Cortex of kidney (tissue), 1 donor: ENCODE measurements at places on chromosomes 7 and 10.

- DNase-seq: no peak
Observed at GRCh38 chr10:248307-248706, 113.1 kb downstream of the ZMYND11 start.

- DNase-seq: no peak
Observed at GRCh38 chr7:157238087-157238486, 98.7 kb upstream of the DNAJB6 start.

GRCh38 chr10:126671402-126671975, 996 bp upstream of the C10orf90 start:
- DNase-seq: no peak

GRCh38 chr7:41104631-41105030, 598.3 kb downstream of the INHBA start:
- DNase-seq: no peak

GRCh38 chr10:126459032-126459831, 71.0 kb upstream of the ADAM12 start:
- no peak for DNase-seq

- DNase-seq: no peak
Observed at GRCh38 chr10:119940487-119940886, 48.0 kb downstream of the SEC23IP start.

- DNase-seq: no peak
Observed at GRCh38 chr7:117827862-117828261, 45.4 kb downstream of the CTTNBP2 start.

DNA sequence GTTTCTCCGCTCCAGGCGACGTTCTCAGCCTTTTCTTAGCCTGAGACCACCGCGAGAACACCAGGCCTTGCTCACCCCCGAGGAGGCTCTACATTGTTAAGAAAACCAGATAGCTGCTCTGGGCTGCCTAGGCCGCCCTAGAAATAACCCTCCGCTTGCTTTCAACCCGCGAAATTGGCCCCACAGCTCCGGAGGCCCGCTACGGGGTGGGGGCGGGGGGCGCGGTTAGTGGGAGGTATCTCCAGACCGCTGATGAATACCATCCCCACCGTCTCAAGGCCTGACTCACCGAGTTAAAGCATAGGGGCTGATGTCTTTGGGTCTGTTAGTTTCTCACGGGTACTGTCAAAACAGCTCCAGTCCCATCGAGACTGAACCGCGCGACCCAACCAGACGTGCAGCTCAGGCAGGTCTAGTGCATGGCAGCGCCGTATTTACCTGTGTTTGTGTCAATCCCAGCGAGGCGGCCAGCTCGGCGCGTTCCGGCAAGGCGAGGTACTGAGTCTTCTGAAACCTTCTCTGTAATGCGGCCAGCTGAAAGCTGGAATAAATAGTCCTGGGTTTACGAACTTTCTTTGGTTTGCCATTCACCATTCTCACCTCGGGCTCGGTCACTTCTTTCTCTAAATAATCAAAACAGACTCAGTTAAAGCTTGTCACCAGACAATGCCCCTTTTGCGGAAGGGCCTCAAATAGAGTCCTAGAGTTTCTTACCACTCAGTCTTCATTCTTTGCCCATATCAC, 2.7 kb downstream of the DLX5 start:
- no peak for DNase-seq

GRCh38 chr7:23467806-23468525, 2.3 kb downstream of the IGF2BP3 start:
- DNase-seq: no peak

DNA sequence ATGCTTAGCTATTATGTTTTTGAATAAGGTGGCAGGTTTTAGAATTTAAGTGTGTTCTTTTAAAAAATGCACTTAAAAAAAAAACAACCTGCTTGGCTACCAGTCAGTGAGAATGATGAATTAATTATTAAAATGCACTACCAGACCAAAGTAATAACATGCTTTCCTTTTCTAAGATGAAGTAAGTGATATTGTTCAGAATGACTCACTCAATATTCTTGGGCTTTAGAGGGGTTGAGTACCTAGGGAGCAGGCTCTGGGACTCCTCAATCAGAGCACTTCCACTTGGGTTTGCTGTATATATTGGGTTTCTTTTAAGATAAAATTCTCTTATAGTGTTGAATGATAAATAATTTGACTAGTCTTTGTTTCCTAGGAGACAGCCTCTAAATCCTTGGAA, 8.6 kb downstream of the STAM start:
- no peak for DNase-seq

DNA sequence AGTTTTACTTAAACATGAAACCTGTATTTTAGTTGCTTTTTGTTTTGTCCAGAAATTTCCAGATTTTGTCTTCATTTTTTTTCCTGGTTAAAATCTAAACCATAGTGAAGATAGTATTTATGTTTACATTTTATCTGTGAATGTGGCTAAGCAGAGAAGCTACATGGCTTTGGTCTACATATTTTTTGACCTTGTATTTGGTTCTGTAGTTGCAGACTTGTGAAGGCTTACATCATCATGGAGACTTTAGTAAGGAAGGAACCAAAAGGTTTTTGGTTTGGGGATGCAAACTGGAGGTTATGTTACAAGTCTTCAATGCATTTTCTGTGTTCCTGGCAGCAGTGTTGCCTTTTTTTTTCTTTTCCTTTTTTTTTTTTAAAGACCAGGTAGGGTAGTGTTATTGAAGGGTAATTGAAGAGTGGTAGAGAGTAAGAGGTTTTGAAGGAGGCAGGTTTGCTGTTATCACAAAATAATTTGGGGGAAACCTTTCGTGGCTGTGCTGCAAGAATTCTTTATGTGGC, 30.9 kb upstream of the VDAC2 start:
- no peak for DNase-seq

GRCh38 chr7:101081432-101081831, 3.8 kb upstream of the TRIM56 start:
- no peak for DNase-seq

DNA sequence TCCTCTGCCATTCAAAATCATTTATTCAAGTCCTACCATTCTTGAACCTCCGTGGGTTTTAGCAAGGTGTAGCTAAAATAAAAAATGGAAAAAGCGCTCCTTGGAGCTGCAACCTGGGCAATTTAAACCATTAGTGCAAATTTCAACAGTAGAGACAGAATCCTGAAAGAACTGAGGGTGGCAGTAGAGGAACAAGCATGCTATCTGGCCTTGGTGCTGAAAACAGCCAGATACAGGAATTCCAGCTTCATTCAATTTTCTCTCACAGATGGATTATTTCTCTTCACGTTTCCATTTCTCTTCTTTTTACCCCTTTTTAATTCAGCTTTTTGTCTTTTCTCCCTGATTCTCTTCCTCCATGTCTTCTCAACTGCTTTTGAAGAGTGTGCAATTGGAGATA, 77.7 kb downstream of the OTUD1 start:
- DNase-seq: no peak

DNA sequence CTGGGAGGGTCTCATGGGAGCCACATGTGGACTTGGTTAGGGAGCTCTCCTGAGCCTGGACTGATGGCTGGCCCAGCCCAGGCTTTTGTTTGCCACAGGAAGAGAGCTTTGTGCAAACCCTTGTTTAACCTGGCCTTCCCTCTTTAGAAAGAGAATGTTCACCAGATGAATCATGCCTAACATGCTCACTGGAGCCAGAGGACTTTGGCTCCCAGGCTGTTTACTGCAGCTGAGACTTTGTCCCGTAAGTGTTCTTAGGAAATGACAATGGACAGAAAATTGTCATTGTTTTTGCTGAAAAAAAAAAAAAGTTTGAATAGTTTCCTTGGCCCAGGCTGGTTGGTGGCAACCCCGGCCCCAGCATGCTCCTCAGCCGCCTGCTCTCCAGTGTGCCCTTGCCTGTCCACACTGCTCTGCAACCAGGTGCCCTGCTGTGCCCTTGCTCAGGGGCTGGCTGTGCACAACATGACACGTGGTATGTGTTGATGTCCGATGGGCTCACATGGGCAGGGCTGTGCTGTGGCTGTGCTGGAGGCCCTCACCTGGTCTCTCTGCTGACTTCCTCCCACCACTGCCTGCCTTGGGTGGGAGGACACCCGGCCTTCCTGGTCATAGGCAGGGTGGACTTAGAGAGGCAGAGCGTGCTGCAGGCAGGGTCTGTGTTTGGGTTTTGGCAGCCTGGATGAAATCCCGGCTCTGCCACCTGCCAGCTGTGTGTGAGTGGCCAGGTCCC, 215.3 kb upstream of the ZNF32 start:
- DNase-seq: no peak

DNA sequence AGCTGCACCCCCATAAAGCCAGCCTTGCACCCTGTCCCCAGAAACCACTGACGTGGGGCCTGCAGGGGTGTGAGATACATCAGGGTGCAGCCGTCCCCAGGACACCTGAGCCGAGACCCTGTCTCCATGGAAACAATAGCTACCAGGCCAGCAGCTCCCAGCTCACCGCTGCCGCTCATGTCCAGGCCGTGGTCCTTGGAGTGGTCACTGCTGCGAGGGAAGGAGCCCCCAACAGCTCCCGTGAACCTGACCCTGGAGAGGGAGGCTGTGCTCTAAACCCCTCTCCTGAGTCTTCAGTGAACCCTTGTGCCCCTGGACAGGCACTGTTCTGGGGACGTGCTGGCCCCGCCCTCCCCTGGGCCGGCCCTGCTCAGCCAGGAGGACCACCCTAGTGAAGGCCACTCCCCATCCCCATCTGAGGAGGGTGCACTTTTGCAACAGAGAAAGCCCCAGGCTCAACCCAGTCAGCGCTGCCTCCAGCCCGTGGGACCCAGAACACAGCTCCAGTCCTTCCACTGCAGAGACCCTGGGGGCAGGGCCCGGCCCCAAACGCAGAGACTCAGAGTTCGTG, 19.6 kb upstream of the INPP5A start:
- DNase-seq: no peak

- DNase-seq: no peak
Observed at GRCh38 chr7:129713544-129713943, 102.0 kb downstream of the NRF1 start.

DNA sequence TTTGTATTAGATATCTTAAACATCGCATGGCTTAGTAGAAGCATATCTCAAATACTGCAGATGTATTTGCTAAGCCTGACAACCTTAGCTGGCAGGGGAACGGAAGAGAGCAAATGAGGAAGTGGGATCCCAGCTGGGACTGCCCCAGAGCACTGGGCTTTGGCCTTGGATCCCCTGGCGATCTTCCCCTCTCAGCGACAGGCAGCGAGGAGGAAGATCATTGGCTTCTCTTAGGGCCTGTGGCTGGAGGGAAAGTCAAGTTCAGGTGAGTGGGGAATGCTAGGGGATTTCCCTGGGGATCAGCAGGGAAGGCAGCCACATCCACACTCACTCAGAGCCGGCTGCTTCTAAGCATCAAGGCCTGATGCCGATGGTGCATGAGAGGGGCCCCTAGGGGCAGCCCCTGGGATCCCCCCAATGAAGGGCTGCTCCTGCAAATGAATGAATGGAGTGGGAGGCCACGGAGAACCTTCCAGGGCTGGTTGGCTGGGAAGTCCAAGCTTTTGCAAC, 42.0 kb downstream of the LYZL2 start:
- DNase-seq: no peak

DNA sequence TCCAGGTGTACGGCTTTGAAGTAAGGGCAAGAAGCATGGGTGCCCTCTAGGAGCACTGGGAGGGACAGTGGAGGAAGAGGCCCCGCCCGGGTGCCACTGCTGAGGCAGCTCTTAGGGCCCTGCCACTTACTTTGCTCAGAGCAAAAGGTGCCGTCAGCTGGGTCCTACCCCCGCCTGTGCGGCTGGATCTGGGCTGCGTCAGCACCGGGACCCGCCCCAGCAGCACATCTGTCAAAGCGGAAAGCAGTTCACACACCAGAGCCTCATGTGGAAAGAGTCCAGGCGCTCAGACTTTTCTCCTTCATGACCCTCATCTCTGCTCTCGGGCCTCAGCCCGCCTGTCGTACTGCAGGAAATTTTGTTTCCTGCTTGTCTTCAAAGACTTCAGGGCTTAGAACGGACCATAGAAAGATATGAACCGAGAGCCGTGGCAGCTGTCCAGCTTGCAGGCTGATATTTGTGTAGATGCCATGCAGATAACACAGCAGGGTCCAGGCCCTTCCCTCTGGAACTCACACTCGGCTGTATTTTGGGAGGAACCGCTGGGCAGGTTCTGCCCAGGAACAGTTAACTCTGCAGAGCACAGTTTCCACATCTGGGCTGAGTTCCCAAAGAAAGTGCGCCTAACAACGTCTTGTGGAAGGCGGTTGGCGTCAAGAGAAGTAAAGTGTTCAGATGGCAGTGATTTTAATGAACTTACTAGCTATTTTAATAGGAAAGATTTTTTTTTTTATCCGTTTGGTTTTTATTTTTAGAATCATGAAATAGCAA, 44.3 kb upstream of the PRKAR1B start:
- DNase-seq: no peak

DNA sequence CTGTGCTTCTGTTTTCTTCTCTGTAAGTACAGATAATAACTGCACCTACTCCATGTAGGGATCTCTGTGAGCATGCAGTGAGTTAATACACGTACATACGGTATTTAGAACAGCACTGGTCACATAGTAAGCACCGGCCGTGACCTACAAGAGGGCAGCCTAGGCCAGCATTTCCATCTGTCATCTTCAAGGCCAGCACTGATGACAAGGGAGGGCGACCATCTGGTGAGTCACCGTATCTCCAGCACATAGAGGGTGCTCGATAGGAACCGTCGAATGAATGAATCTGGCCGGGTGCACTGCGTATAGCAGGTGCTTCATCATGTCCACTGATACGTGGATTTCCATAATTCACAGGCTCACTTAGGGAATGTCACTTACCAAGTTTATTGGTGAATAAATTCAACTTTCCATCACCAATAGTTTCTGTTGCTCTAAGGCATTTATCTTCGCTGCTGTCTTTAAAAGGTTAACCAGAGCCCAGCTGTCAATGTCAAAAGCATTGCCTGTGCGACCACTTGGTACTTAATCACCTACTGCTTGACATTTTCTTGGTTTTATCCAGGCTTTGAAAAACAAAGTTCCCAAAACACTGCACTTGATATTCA, 8.3 kb downstream of the NOD1 start:
- DNase-seq: no peak

DNA sequence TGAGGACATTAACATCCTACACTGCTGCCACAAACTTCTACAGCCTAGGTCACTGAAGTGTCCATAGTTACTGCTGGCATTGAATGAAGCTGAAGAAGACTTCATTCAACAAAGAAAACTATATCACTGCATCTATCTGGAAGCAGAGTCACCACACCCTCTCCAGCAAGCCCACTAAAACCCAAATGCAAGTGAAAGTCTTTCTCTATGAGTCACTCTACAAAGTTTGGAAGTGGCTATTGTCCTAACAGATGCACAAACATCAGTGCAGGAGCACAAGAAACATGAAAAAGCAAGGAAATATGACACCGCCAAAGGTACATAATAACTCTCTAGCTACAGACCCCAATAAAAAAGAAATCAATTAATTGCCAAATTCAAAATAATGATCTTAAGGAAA, 43.5 kb upstream of the CAMK2B start:
- DNase-seq: no peak
